ENCODE measurements at places on chromosomes 7 and 10.

GRCh38 chr10:46525177-46525823 lies 31.2 kb downstream of the GPRIN2 start:
- peak; percentile 29 for DNase-seq

- DNase-seq: no peak
Observed at GRCh38 chr10:89888321-89889070, 187.1 kb downstream of the KIF20B start.

GRCh38 chr7:43729214-43729923 lies at the start of gene COA1:
Gene COA1 (minus strand): TSS chr7:43729523. CDS start chr7:43648614, 80,909 bp downstream.
- DNase-seq: peak; percentile 94

- no peak for DNase-seq
Observed at GRCh38 chr7:55185941-55186609, 167.3 kb downstream of the EGFR start.

GRCh38 chr10:44981172-44982113 lies 2.8 kb upstream of the DEPP1 start:
- DNase-seq: peak; percentile 34

- DNase-seq: peak; percentile 91
Observed at GRCh38 chr10:79286318-79286951, 60.8 kb upstream of the PPIF start.

GRCh38 chr7:44259547-44260457 lies 59.0 kb downstream of the YKT6 start:
- no peak for DNase-seq

- no peak for DNase-seq
Observed at GRCh38 chr10:33233635-33234034, 100.8 kb downstream of the NRP1 start.

GRCh38 chr7:158602905-158603772 lies 15.5 kb upstream of the PTPRN2 start:
- DNase-seq: no peak

Measured in hematopoietic multipotent progenitor cell treated with erythropoietin and hydrocortisone succinate and interleukin-3 and kit ligand, for 6 days (in vitro differentiated cells).